ENCODE measurements at places on chromosomes 2 and 18.

DNA sequence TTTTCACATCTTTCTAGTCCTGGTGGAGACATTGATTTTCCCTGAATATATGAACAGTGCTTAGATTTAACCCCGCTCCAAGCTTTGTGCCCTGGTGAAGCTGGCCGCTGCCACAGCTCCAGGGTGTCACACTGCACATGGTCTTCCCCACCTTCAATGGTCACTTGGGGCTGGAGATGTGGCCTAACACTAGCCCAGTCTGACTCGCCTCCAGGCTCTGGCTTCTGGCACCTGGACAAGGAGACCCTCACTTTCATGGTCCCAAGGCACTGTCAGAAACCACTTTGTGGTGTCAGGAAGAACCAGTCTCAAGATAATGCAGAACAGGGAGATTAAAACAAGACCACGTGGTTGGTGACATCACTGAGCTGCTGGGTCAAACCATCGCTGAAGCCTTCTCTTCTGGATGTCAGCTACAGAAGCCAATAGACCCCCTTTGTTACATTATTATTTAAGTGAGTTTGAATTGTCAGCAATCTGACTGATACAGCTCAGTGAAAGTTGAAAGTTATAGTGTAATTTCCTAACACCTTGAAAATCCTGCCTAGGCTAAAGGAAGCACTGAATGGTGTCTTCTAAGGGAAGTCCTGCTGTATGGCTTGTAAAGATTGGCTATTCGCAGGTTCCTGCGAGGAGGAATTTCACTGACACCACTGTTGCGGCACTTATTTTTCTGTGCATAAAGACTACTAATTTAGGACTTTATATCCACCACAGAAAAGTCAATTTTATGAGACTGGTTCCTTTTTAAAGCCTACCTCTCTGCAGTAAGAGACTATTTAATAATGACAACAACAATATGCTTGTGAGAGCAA lies 55.0 kb upstream of the CTDP1 start:
- DNase-seq = no peak

DNA sequence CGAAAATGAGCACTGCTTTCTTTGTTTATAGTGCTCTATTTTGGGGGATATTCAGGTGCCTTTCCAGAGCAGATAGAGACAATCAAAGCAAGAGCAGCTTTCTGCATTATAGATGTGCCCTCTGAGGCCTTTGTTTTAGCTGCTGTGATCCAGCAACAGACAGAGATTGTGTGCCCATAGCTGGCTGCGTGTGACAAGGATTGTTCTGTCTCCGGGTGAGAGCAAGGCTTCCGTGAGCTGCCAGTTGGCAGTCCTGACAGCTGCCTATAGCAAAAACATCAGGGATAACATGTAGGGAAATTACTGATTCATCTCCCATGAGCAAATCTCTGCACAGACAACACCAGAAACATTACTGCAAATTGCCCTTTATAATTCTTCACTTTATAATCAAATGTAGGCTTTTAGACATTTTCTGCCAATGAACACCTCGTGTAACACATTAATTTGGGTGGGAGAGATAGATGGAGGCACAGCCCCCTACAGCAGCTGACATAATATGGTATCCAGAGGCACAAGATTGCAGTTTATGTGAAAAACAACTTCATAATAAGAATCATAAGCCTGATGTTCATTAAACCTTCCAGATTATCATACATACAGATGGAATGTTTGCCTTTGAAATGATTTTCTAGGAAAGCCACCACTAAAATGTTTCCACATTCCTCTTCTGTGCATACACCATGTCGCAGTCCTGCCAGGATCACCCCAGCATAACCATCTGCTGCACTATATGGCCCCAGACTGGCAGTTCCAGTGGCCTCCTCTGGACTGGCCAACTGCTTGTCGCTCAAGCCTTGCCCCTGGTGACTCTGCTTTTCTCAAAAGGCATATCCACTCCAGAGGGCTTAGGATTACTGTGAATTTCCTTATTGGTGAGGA lies 131.2 kb downstream of the TRIB2 start:
- no peak for DNase-seq

DNA sequence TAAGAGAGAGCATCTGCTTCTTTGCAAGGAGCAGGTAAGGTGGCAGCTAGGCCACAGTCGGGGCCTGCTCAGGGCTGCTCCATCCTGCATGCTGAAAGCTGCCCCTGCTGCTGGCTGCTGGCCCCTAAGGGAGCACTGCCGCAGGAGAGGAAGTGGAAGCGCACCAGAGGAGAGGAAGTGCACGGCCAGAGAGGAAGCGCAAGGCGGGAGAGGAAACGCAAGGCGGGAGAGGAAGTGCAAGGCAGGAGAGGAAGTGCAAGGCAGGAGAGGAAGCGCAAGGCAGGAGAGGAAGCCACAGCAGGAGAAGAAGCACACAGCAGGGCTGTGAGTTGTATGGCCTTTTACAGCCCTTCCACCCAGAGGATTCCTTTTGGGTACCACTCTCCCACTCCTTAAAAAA lies 539.0 kb upstream of the TNP1 start:
- DNase-seq = no peak

GRCh38 chr2:133641497-133641896 lies 73.2 kb upstream of the NCKAP5 start:
- DNase-seq = peak; percentile 68

DNA sequence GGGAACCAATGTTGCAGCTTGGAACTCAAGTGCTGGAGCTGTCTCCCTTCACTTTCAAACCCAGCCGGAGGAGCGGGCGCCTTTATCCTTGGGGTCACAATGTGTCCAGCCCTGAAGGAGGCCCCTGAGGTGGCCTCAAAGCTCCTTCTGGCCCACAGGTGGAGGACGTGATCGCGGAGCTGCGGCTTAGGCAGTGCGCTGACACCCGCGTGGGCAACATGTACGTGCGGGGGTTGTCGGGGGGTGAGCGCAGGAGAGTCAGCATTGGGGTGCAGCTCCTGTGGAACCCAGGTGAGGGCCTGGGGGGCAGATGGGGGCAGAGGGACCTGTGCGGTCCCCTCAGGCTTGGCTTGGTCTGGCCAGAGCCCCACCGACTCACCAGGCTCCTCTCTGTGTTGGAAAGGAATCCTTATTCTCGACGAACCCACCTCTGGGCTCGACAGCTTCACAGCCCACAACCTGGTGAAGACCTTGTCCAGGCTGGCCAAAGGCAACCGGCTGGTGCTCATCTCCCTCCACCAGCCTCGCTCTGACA lies 13.5 kb downstream of the ABCG8 start:
- no peak for DNase-seq

DNA sequence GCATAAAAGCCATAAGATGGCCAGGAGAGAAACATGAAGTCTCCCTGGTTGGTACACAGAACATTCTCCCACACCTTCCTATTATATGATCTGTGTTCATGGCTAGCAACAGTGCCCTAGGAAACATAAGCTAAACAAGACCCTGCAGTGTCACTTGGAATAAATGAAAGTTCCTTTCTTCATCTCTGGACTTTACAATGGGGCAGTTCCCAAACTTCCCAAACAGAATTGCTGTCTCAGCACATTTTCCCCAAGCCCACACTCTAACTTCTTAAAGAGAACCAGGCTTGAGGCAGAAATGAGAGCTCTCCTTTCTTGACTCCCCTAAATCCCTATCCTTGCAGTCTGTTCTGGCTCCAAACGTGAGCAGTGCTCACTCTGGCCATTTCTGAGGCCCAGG lies 173.2 kb upstream of the CREB1 start:
- DNase-seq = no peak

Data from endodermal cell (in vitro differentiated cells).